ENCODE measurements at places on chromosomes 7 and 10.

DNA sequence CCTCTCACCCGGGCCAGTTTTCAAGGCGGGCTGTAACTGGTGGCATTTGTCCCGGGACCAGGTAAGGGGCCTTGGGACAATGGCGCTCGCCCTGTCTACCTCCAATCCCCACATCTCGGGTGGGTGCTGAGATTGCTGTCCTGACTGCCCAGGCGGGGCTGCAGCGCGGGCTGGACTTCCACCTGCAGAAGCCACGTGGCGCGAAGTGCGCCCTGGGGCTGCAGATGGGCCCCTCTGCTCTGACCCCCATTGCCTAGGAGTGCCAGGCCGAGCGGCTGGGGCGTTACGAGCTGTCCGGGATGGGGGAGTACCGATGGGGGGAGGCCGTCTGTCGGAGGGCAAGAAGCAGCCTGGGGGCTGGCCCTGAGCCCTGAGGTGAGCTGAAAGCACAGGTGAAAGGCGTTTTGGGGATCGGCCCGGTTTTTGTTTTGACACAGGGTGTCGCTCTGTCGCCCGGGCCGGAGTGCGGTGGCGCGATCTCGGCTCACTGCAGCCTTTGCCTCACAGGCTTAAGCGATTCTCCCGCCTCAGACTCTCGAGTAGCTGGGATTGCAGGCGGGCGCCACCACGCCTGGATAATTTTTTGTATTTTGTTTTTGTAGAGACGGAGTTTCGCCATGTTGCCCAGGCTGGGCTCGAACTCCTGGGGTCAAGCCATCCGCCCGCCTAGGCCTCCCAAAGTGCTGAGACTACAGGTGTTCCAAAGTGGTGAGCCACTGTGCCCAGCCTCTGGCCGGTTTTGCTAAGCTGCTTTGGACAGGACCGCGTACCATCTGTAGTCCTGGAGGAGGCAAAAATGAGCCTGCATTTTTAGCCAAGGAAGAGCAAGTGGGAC, at the start of gene SFXN2:
TSS of gene SFXN2 (plus strand) at position 16 of the 835 bp plus-strand sequence. CDS start 12,001 bp downstream, outside the sequence.
- DNase-seq = peak; percentile 42

DNA sequence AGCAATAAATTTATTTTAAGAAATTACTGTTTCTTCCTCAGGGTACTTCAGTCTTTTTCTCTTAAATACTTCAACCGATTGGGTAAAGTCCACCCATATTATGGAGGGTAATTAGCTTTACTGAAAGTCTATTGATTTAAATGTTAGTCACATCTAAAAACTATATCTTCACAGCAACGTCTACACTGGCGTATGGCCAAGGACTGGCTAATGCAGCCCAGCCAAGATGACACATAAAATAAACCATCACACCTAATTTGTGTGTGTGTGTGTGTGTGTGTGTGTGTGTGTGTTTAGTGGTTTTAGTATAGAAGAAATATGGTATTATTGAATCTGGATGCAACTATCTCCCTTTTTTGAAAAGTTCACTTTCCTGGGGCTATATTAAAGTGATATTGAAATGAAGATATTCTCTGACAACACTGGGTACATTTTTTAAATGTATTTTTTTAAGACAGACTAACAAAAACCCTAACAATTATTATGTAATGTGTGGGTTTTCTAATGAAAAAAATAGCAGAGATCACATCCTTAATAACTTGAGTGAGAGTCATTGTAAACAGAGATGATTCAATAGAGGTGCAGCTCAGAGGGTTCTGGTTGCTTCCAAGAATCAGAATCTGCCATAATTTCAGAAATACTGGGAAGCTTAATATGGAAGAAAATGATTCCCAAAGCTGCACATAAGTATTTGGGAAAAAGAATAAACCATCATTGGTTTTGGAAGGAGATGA, 584.2 kb upstream of the MBL2 start:
- DNase-seq = no peak

DNA sequence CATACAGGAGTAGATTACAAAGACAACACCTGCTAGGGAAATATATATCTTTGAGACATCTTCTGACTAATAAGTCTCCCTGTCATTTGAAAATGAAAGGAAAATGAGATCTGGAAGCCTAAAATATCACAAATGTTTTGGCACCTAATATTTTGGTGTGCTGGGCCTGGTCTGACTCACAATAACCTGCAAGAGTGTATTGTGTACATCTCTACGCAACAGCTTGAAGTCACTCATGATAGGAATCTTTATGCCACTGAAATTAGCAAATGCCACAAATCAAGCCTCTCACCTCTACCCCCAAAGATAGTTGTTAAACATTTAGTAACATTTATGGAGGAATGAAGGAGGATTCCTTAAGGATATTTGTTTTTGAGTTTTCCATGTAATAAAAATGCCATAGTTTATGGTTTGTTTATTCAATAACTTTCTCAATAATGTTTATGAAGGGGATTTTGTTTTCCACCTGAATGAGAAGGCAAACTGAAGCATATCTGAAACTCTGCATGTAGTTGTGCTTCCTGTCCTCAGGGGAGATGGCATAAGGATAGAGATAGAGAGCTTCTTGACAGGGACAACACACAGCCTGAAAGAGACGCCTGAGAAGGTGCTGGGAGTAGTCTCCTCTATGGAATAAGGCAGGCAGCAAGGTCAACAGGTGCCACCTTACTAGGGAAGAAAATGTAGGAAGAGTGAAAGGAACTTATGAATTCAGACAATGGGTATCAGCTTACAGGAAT, 197.4 kb downstream of the AHR start:
- DNase-seq = no peak

GRCh38 chr7:115782696-115783490, 247.7 kb downstream of the TFEC start:
- no peak for DNase-seq

DNA sequence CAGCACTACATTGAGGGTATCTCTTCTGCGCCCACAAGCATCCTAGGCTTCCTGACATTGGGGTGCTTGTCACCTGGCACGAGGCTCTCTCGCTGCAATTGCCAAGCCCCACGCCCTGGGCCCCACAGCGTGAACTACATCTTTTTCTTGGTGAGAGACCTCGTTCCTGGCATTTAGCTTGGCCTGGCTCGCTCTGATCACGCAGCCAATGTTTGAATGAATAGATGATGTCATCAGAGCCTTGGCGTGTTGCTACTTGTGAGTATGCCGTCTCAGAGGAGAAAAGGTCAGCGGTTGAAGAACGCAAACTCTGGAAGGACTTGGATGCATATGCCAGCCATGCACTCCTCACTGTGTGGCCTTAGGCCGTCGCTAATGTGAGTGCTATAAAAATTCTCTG, 150.2 kb upstream of the AUTS2 start:
- DNase-seq = no peak
